GM12864 (cell line): ENCODE measurements at places on chromosomes 6 and 20.

DNA sequence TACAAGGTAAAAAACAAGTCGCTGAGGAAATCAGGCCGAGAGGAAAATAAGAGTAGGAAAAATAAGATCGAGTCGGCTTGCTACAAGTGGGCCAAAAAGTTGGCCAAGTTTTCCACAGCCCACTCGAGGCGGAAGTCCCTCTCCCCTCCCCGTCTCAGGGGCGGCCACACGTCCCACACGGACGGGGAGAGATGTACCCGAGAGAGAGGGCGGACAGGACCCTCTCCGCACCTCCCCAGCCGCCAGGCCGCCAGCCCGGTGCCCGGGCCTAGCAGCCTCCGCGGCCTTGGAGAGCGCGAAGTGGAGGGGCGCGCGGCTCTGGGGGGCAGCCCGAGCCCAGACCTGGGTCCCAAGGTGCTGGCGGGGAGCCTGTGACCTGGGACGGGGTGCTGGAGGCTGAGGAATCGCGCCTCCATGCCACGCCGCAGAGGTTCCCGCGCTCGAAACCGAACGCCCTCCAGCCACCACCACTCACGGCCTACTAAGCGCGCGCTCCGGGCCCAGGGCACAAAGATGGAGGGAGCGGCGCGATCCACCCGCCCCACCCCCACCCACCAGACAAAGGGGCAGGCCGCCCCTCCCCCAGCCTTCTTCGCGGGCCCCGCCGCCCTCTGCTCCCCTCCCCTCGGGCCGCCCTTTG, 1.9 kb upstream of the HMGA1 start:
- DNase-seq: no peak

DNA sequence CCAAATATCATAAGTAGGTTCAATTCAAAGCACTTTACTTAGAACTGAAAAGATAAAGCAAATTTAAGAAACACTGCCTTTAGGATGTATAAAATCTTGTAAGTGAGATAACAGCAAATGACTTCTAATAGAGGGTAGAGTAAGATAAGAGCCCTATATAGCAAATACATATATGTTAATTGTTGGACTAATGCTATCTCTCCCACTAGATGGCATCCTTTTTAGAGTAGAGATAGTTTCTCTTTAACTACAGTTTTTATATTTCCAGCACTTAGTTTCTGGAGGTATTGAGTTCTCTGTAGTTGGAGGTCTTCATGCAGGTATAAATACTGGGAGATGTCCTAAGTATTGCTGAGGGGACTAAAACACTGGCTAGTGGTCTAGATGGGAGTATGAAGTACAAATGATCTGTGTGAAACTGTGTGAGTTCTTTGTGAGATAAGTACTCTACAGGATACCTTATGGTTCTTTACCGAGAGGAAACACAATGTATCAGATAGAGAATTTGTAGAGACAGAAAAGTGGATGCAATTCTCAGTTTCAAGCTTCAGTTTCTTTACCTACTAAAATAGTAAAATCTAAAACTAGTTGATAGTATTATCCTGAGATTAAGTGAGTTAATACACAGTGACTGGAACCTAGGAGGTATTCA, 399.3 kb downstream of the KHDRBS2 start:
- no peak for DNase-seq

DNA sequence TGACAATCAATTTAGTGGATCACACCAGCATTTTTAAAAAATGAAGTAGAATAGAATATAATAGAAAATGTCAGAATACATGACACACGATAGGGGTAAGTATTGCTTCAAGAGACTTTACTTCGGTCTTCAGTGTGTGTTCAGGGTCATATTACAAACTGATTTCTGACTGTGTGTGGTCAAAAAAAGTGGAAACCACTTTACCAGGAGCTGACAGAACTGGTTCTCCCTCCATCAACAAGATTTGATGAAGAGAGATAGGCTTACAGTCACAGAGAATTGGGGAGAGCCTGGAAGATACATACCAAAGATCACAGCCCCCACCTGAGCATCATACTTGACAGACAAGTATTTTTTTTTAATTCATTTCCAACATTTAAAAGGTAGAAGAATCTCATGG, 21.7 kb downstream of the ARMC2 start:
- DNase-seq: no peak

DNA sequence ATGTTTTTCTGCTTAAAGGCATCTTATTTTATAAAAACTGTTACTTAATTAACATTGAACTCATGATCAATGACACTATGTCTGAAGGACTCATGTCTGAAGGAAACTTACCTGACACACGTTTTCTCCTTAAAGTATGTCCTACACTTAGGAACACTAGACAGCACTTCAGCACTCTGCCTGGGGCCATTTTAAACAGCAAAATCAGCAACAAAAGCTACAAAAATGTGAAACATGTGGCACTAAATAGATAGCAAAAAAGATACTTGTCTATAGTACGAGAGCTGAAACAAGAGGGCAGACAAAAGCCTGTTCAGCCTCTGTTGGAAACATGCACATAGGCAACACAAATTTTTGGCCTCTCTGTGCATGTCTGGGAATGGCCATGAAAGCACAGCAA, 93.5 kb upstream of the TMEM30A start:
- DNase-seq: no peak

DNA sequence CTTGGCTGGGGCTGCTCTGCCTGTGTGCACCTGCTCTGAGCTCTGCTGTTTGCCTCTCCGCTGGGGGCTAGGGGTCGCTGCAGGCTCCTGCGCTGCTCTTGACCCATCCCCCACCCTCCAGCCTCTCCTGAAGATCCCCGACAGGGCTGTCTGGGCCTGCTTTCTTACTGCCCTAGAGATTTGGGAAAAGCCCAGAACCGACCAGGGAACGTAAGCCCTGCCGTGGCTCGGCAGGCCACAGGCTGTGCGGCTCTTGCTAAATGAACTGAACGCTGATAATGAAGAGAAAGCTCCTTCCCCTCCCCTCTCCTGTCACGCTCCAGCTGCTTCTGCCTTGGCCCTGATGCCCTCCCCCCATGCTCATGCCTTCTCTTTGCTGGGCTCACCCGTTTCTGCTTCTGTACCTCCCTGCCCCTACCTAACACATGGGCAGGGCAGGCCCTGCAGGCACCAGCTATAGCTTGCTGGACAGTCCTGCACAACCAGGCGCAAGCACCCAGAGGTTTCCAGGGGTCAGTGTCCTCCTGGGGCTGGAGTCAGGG, 32.0 kb upstream of the PCMTD2 start:
- DNase-seq: no peak

- no peak for DNase-seq
Measured at GRCh38 chr6:79468587-79468986, 68.6 kb downstream of the LCA5 start.

DNA sequence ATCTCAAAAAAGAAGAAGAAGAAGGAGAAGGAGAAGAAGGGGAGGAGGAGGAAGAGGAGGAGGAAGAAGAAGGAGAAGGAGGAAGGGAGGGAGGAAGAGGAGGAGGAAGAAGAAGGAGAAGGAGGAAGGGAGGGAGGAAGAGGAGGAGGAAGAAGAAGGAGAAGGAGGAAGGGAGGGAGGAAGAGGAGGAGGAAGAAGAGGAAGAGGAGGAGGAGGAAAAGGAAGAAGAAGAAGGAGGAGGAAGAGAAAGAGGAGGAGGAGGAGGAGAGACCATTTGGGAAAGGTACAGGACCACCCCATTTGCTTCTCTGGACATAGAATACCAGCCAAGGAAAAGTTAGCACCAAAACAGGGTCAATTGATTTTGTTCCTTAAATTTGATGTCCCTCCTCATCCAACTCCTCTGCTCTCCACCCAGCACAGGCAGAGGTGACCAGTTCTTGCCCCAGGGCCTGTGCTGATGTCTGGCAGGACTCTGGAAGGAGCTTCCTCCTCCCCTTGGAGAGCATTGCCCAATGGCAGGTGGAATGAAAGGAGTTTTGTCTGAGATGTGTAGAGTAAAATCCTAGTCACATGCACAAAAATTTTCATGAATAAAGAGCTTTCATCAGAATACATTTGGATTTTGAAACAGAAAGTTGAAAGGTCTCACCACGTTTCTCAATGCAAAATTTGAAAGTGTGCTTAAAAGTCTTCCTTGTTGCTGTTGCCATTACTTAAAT, 182.9 kb downstream of the LY86 start:
- no peak for DNase-seq

- DNase-seq: no peak
Measured at GRCh38 chr6:2718334-2719092, 32.2 kb downstream of the MYLK4 start.

DNA sequence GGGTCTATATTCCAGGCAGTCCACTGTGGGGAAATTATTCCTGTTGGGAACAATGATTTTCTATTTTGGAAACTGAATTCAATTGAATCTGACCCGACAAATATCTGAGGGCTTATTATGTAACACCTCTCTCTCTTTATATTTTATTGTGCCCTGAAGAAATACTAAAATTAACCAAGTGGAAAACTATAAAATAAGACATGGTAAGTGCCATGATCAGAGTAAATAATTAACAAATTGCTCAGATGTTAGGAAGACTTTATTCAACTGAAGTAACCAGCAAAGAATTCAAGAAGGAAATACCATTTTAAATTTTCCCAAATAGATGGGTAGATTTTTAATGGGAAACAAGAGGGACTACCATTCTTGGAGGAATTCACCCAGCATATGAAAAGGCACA, 632.9 kb downstream of the MAFB start:
- DNase-seq: no peak

GRCh38 chr6:23031986-23032385, 462.6 kb downstream of the HDGFL1 start:
- no peak for DNase-seq

GRCh38 chr6:34585108-34585507, 29.0 kb upstream of the SPDEF start:
- no peak for DNase-seq

DNA sequence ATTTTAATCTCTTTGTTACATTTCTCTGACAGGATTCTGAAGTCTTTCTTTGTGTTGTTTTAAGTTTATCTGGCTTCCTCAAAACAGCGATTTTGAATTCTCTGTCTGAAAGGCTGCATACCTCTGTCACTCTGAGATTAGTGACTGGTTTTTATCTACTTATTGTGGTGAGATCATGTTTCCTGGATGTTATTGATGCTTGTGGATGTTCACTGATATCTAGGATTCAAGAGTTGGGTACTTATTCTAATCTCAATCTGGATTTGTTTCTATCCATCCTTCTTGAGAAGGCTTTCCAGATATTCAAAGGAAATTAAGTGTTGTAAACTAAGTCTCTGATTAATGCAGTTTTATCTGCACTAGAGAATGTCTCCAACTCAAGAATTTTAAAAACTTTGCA, 1076.1 kb upstream of the ADGRB3 start:
- no peak for DNase-seq

DNA sequence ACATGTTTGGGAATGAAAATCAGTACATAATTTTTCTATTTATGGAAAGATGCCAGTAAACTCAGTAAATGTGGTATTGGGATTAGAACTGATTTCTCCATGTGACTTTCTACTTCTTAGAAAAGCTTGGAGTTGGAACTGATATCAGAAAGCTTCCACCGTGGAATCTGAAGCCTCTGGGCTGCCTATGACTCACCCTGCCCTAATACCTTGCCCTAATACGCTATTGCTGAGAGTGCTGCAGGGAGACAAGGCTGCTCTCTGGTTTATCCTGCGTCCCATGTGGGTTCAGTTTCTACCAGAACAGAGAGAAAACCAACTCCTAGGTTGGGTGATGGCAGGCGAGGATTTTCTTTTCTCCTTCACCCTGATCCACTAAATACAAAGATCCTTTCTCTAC, 3.3 kb upstream of the STMND1 start:
- DNase-seq: no peak

DNA sequence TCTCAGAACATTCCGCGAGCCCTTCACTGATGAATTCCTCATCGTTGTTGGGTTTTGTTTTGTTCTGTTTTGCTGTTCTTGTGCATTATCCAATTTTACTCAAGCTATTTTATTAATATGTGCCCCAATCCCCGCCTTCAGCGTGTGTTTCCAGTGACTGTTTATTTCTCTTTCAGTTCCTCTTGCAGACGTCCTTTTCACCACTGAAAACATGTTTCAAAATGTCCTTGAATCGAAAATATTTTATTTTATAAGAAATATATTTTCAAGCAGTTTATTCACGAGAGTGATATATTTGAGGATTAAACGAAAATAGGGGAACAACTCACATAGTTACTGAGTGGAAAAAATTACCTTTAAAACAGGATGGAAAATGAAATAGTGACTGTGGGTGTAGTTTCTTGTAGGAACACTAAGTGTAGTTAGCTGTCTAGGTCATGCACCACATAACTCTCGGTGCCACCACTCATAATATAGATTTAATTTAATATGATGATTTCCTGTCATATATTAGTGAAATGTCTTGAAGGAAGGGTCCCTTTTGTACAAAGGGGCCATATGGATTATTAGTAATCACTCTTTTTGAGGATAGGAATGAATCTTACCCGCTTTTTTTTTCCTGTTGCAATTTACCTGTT, 45.3 kb upstream of the HDDC2 start:
- no peak for DNase-seq

GRCh38 chr20:41173161-41173721, 35.9 kb downstream of the PLCG1 start:
- DNase-seq: no peak

DNA sequence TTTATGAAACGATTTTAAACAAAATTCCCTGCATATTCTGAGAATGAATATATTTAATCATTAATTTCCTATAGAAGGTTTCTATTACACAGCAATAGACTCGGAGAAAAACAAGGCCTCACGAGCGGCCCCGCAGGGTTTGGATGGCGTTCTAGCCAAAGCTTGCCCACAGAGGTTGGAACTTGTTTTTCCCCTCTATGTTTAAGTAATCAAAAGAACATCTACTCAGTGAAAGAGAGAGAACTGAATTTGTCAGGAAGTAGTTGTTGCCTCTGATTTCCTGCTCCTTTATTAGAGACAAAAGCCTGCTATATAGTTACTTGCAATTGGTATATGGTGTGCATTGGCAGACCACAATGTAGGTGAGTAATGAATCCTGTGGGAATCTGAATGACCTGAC, 82.1 kb upstream of the HEY2 start:
- no peak for DNase-seq

DNA sequence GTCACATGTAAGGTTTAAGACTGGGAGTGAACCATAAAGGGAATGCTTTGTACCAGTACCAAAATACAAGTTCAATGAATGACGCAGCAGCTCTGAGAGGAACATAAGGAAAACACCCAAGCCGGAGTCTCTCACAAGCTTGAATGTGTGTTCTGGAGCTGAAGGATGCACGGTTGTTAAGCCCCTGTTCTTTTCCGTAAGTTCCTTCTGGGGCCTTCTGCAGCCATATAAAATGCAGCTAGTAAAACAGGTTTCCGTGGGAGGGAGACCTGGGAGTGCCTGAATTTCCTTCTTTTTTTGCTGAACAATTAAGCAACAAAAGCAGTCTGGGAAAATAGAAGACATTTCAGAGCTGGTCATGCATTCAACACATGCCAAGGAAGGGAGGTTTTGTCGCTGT, 73.2 kb upstream of the JAG1 start:
- DNase-seq: no peak

GRCh38 chr6:113859349-113860180, 2.4 kb downstream of the MARCKS start:
- DNase-seq: no peak

DNA sequence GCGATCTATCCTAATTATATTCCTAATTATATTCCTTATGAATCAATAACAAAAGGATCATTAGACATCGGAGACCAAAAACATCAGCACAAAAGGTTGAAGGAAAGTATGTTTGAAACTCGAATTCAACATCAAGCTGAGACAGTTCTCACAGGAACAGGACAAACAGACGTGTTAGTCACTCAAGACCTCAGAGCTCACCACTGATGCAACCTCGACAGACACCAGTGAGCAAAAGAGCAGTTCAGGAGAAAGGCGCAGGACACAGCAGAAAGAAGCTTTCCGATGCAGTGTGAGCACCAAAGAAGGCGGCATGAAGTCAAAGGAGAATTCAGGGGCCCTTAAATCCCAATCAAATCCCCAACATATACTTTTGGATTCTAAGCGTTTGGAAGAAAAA, 6.3 kb upstream of the RAMACL start:
- no peak for DNase-seq
